ENCODE measurements at places on chromosomes 12 and 14. TPM values are rescaled to one million over a fixed set of nuclear protein-coding genes. Genes with fewer than 3 reads are reported as not detected.

DNA sequence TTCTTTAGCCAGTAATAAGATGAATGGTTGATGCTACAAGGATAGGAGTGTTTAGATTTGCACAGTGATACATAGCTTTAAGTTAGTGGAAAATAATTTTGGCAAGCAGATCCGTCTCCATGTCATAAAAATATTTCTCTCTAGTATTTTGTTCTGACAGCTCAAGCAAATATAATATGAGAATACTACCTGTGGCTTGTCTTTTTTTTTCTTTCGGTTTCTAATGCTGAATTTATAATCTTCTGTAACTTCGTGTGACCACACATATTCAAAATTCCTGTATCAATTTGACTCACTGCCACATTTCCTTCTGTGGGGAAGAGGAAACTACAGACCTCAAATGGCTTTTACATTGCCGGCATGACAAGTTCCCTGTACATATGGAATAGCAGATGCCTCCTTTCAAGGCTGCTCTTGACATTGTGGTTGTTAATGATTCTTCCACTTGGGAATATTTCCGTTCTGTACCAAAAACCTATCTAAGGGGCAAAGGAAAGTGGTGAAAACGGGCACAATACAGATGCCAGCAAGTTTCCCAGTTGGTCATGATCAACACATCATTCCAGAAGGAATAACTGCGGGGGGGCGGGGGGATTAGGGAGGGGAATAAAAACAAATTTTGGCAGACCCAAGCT is 103.6 kb upstream of the CCDC91 start:
- DNase-seq: no peak

HCAR1 gene
- not detected for total RNA-seq

GRCh38 chr14:22526744-22527143 is 62.3 kb downstream of the DAD1 start:
- no peak for DNase-seq

DNA sequence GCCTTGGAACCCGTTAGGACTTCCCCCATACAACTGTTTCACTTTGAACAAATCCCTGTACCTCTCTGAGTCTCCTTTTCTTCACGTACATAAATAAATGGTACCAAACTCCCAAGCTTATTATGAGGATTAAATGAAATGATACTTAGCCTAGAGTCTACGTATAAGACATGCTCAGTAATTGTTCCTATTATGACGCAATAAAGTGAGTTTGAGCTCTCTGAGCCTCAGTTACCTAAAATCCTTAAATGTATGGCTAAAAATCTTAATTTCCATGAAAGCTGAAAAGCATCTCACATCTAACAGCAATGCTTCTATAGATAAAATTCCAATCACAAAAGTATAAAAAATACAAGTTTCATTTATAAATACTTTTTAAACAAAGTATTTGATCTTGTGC is 117.9 kb upstream of the TMEM233 start:
- DNase-seq: no peak

ANO2 gene
- 12.7 TPM for total RNA-seq

DNA sequence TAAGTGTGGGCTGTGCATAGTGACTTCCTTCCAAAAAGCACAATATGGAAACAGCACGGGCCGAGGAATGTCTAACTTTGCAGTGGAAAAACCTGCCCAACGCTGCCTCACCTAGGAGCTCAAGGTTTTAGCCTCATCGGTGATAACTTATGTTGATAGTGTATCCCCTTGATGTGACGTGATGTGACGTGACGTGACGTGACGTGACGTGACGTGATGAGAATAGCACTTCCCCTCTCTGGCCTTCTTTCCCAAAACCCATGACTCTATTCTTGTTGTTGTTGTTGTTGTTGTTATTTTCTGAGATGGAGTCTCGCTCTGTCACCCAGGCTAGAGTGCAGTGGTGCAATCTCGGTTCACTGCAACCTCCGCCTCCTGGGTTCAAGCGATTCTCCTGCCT is 64.5 kb downstream of the KCNK13 start:
- no peak for DNase-seq

- DNase-seq: no peak
These were observed 466.5 kb downstream of the APAF1 start for GRCh38 chr12:99111600-99111999.

GRCh38 chr12:71665090-71665463 is 976 bp downstream of the THAP2 start:
- no peak for DNase-seq

- no peak for DNase-seq
These were observed 12.1 kb upstream of the NTN4 start for GRCh38 chr12:95802482-95803270.

DNA sequence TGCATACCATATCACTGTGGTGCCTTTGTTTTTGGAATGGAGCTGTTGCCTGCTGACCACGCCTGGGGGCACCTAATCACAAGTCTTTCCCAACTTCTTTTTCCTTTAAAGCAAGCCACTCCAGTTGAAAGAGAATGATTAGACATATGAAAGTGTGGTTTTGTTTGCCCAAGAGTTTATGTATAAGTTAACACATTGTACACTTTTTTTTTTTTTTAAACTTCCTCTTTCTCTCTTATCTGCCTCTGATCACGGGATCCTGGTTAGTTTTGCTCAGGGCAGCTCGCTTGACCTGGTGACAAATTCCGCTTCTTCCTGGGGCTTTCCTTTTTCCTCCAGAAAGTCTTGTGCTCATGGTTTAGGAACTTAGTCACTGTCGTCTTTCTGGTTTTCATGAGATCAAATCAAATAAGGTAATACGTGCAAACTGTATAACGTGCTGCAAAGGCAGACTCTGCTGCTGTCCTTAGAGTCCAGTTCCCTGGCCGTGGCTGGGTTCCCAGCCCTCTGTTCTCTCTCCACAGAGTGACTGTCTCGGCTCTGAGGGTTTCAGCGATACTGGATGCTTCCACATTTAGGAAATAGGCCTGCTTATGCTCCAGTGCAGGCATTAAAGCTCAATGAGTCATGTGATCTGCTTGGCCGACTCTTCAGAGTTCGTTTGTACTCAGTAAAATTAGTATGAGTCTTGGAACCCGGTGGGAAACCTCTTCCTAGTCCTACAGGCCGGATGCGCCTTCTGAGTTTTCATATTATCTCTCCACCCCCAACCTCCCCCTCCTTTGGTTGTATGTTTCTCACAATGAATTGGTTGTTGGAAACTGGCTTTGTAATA is 15.2 kb downstream of the RASSF3 start:
- DNase-seq: peak; percentile 70

RNU7-1 gene
- total RNA-seq: not detected

GRCh38 chr14:77180726-77181602 is 634 bp upstream of the TMEM63C start:
- DNase-seq: no peak

TNFAIP2 gene
- 32.1 TPM for total RNA-seq

C14orf180 gene
- 170 TPM for total RNA-seq

DNA sequence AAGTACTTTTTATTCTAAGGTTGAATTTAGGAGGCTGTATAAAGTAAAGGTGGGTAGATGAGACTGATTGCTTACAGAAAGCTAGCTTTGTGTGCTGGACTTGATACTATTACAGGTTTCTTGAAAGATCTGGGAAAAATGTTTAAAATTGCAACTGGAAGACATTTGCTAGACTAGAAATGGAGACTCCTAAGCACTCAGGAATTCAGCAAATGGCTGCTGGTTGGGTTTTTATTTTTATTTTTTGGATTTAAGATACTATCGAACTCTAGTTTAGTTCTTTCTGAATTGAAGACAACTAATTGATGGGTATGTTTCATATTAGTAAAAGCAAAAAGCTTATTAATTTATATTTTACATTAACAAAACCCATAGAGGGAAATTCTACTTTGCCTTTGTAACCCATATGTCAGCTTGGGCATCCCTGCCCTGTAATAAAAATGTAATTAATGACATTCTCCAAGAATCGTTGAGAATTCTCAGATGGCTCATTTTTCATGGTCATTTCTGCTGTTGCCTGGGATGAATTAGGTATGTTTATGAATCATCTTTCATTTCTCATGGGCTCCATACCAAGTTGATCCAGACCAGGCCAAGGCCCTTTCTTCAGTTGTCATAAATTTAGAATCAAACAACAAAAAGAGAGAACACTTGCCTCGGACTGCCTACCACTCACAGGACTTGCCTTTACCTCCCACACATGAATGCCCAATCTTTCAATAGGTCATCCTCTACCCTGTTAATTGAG is 102.1 kb downstream of the ERGIC2 start:
- DNase-seq: no peak

DNA sequence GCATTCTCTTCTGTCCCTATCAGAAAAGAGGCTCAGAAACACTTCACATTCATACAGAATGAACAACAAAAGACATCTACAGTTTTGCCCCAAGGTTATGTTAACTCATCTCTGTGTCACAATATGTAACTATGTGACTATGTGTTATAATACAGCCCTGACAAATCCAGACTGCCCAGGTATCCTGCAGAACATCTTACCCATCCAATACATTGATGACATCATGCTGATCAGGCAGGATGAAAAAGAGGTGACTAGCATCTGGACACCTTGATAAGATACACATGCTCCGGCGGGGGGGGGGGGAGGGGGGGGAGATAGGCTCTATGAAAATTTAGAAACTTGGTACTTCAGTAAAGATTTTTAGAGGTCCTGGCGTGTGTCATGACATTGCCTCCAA is 8.3 kb upstream of the GNS start:
- no peak for DNase-seq

DNA sequence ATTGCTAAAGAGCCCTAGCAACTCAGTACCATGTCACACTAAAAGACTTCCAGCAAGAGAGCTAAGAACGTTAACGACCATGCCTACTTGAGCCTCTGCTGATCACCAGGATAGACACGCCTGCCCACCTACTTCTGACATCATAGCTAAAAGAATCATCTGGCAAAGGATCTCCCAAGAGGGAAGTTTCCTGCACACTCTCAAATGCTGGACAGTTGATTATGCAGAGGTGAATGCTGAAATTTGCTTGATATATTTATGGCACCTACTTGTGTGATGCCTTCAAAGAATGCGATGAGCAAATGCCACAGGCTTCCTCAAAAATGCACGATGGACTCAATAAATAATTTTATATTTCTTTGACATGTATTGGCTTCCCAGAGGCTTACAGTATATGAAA is 113.6 kb downstream of the GALC start:
- no peak for DNase-seq

- no peak for DNase-seq
These were observed 31.3 kb downstream of the PRKAB1 start for GRCh38 chr12:119699199-119699760.

DNA sequence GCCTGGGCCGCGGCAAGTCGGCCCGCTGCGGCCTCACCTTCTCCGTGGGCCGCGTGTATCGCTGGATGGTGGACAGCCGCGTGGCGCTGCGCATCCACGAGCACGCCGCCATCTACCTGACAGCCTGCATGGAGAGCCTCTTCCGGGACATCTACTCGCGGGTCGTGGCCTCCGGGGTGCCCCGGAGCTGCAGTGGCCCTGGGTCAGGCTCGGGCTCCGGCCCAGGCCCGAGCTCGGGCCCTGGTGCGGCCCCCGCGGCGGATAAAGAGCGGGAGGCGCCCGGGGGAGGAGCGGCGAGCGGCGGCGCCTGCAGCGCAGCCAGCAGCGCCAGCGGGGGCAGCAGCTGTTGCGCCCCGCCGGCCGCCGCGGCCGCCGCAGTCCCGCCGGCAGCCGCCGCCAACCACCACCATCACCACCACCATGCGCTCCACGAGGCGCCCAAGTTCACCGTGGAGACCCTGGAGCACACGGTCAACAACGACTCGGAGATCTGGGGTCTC is 226.2 kb upstream of the CRY1 start:
- DNase-seq: peak; percentile 61

DNA sequence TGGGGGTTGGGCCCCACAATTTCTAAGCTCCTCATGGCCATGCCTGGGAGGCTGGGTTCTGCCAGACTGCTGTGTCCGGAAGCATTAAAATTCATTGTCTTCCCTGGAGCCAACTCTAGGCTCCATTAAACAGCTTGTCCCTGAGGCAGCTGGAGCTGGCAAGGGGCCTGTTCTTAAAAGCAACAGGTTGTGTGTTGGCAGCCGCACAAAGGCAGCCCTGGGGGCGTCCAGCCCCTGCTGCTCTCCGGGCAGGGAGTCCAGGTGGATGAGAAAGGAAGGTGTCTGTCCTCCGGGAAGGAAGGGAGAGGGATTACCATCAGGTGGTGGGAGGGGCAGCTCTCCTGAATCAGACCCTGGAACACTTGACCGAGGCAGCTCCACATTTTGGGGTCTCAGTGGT is 98.9 kb downstream of the CHST11 start:
- no peak for DNase-seq

GRCh38 chr12:54417712-54418440 is 1.2 kb downstream of the ITGA5 start:
- DNase-seq: peak; percentile 58

- no peak for DNase-seq
These were observed 23.4 kb downstream of the KIF21A start for GRCh38 chr12:39419471-39419870.

DNA sequence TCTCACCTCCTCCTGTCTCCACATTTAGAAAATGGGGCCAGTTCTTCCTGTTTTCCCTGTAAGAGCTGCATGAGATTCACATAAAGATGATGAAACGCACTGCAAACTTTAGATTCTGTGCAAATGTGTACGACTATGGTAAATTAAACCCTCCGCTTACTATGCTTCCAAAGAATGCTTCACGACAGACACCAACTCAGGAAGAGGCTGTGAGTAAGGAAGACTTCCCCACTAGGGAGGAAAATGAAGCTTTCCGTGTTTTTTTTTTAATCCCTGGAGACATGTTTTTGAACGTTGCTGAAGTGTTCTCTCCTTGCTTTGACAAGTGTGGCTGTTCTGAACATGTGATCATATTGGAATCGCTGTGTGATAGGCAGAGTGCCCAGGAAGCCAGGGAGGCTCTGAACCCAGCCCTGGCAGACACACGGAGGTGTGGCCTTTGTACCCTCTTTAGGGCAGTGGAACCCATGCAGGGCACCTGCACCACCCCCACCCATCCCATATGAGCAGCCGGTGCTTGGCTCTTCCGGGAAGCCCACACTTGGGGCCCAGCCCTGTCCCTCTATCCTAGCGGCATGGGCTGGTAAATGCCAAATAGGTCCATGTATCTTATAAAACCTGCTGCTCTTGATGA is 7.5 kb upstream of the SYNE3 start:
- DNase-seq: peak; percentile 44

- DNase-seq: peak; percentile 36
These were observed 185.0 kb upstream of the NRXN3 start for GRCh38 chr14:77985211-77985615.

DNA sequence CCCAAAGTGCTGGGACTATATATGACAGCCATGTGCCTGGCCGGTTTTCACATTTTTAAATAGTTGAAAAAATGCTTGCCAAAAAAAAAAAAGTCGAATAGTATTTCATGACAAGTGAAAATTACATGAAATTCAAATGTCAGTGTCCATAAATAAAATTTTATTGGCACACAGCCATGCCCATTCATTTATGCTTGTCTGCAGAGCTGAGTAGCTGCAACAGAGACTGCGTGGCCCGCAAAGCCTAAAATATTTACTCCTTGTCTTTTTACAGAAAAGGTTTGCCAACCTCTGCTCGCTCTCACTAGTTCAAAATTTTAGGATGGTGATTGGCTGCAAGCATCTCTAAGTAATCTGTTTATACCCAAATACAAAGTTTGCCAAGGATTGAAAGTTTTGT is 49.2 kb downstream of the TESC start:
- DNase-seq: no peak
